Neural crest cell (in vitro differentiated cells): ENCODE measurements at places on chromosomes 5 and 9.

DNA sequence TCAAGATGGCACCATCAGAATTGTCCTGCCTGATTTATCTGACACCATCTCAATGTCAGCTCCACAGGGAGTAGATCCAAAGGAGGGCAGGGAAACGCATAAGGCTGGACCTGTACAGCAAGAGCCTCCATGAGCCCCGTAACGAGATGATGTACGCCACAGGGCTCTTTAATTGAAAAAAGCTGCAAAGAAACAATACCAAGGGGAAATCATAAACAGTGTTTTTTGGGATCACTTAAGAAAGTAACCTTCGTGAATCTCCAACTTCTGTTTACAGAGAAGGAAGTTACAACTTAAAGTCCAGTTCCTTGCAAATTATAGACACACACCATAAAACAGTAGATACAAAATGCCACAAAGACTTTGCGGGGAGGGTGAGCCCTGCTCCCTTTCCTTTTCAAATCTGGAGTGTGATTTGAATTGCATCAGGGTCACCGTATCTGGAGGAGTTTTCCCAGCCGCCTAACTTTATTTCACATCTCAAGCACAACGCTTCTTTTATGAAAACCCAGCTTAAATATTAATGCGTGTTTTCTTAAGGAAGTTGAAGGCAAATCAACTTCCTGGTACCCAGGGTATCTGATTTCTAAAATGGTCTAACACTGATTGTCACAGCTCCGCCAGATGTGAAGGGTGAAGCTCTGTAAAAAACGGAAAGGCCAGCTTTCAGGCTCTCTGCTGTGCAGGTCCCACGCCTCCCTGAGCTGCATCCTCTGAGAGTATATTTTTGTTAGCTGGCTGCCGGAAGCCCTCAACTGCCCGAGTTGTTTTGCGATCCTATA is 88.9 kb downstream of the EBF1 start:
- no peak for DNase-seq

GRCh38 chr5:100401149-100401548 is 134.0 kb upstream of the FAM174A start:
- DNase-seq = no peak

DNA sequence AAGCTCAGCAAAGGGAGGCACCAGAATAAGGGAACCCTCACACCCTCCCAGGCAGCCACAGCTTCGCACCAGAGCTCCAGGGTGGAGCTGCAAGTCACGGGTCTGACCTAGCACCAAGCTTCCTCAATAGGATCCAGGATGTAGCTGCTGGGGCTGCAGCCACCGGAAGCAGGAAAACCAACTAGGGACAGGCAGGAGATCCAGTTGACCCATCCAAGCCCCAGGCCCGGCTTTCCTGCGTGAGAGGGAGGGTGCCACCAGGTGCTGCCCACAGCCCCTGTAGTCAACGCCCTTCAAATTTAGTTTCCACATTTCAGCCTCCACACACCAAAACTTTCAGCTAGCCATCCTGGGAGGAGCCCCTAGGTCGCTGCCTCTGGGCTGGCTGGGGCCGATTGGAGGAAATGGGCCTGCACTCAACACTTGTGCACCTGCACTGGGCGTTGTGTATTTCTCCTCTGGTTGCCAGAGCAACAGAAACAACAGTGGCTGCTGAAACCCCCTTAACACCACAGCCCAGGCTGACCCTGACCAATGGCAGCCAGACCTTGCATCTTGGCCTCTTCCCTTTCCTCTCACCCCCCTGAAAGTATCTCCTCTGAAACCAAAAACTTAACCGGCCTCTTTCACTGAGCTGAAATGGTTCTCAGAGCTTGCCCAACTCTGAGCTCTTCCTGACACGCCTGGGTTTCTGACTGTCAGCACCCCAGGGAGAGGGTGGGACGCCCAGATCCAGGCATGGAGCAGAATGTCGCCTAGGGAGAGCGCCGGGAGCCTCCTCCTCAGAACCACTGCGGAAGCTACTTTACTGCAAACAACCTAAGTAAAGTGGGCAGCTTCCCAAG is 226.5 kb upstream of the MAP3K1 start:
- no peak for DNase-seq

DNA sequence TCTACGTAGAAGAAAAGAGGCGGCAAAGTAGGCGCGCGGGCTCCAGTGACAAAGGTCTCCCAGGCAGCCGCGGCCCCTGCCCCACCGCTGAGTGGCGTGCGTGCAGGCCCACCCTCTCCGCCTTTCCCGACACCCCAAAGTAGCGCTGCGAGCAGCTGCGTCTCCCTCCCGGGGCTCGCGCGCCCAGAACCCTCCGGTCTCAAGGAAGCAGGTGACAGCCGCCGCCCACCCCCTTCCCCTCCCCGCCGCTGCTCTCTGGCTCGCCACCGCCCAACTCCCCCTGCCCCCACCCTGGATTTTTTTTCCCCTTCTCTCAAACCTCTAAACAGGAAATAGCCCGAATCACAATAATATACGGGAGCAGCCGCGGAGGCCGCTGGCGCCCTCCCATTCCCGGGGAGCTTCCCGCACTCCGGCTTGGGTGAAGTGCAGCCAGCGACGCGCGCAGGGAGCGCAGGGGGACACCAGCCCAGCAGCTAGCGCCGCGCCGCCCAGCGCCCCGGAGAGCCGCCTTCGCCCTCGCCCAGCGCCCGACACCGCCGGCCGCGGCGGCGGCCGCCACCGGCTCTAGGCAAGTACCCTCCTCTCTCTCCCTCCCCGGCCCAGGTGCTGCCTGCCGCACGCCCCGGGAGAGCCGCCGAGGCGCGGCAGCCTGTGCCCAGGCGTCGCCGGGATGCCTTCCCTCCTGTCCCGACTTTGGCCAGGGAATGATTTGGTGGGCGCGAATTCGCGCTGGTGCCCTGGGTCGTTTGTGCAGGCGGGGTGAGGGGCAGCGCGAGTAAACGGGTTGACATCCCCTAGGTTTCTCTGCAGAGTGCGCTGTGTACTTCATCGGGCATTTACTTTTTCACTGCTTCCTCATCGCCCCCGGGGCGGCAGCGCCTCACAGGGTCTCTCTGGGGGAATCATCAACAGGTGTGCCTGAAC is 52.7 kb upstream of the TJP2 start:
- DNase-seq = peak; percentile 46

DNA sequence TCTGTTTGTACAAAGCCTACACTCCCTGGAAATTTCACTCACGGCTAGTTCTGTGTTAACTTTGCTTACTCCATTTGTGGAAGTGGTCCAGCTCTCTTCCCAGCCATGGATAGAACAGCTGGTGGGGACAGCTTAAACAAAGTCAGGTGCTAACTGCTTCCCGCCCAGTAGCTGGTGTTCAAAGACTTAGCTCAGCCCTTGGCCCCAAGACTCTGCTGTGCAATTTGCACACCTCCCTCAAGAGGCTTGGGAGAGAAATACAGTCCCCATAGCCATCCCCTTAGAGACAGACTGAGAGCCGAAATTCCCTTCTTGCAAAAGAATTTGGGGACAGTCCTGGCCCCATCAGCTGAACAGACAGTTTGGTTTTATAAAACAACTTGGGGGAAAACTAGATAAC is 73.8 kb upstream of the RAI14 start:
- no peak for DNase-seq

DNA sequence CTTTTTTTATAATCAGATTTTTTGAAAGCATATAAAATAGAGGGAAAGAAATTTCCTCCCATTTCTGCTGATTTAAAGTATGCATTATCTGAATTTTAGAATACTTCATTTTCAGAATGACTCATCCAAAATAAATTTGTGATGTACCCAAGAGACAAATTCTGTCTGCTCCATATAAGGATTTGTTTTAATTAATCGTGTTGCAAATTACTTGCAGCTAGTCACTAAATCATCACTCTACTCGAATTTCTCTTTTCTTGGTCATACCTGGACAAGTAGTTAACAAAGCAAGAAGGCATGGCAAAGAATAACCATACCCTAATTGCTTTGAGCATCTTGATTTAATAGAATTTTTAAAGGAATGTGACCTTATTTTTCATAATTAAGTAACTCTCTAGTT is 284.1 kb upstream of the GRAMD2B start:
- no peak for DNase-seq

DNA sequence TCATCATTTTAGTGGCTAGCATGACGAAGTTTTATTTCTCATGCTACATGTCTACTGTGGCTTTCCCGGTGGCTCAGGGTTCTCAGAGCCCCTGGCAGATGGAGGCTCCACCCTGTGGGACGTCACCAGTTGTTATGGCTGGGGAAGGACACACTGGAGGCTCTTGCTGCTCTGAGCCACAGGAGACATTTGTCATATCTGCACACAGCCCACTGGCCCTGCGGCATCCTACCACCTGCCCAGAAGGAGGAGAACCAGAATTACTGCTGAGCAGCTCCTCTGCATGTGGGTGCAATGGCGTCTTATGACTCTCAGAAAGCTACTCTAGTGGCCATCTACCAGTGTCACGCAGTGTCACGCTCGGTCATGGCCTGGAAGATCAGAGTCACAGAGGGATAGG is 6.6 kb downstream of the OR13J1 start:
- DNase-seq = no peak

DNA sequence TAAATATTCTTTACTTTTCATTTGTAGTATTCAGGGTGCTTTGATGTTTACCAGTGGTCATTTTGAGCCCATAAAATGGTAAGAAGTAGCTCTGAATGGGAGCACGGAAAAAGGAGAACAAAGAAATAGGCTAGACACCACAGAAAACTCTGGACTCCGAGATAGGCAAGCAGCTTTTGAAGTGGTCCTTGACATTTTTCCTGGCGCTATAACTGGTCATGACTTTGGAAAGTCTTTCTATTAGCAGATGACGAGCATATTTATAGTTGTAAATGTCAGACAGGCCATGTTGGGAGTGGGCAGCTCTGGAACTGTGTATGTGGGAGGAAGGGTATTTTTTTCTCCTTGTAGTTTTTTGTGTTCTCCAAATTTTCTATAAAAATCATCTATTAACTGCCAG is 126.1 kb upstream of the POC5 start:
- no peak for DNase-seq

DNA sequence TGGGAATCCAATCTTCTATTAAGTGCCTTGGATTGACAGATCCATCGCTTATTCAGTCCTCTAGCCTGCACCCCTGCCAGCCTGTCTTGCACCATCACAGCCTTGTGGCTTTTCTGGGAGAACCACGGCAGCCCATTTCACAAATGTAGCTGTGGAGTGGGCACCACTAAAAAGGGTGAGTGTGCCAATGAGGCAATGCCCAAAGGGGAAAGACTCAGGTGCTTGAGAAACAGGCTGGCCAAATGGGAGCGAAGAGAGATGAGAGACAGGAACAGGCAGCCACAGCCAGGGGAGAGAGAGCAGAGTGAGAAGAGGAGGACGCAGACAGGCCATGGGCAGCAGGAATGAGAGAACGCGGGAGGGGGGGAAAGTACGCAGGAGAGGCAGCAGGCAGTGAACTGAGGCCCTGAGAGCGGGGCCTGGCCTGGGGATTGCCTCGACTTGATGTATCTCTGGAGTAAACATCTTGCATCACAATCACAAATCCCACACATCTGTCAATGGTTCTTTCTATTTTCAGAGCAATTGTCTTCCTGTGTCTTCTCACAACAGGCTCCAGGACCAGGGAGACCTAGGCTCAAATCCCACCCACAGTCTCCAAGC is 173.1 kb downstream of the SYK start:
- DNase-seq = no peak

GRCh38 chr5:34667705-34668104 is 11.6 kb downstream of the RAI14 start:
- DNase-seq = no peak

DNA sequence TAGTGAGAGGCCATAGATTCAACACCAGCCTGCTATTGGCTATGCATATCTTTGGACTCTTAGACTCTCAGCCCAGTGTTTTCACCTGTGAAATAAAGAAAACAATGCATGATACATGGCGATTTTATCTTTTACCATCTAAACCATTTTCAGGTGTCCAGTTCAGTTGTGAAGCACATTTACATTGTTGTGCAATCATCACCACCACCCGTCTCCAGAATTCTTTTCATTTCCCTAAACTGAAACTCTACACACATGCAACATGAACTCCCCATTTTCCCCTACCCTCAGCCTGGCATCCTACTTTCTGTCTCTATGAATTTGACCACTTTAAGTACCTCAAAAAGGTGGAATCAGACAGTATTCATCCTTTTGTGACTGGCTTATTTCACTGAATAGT is 420.6 kb downstream of the MED10 start:
- no peak for DNase-seq

- DNase-seq = no peak
Observed at GRCh38 chr9:33620738-33621439, 96.8 kb downstream of the ANKRD18B start.

- no peak for DNase-seq
Observed at GRCh38 chr9:10875752-10876151, 262.9 kb upstream of the PTPRD start.

DNA sequence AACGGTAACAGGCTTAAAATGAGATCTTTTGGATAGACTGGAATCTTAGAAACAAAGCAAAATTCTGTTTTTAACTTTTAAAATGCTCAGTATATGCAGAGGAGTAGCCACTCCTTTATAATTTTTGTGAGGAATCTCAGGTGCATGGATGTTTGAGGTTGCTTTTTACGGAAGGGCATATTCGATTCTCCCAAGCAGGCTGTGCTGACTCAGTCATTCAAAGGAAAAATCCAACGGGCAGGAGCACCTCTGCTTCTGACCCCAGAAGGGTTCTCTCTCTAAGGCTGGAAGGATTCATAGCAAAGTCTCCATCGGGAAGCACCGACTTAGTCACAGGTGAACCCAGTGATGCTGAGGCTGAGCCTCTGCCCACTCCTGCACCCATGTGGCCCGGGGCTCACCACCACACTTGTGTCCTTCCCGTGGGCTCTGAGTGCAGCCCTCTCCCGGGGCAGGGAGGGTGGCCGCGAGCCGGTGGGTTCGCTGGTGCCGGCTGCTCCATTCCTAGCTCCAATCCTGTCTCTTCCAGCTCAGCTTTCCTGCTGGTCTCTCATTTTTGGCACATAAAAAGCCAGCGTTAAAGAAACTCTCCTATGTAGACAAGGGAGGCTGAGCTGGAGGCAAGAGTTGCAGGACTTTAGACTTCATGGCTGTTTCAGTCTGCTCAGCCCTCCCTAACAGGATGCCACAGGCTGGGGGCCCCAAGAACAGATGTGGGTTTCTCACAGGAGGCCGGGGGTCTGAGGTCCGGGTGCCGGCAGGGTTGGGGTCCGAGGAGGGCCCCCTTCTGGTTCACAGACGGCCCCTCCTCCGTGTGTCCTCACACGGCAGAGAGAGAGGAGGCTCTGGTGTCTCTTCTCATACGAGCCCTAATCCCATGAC is 135.6 kb upstream of the LPCAT1 start:
- DNase-seq = no peak

- DNase-seq = no peak
Observed at GRCh38 chr5:172502410-172502809, 48.1 kb upstream of the SH3PXD2B start.

- no peak for DNase-seq
Observed at GRCh38 chr9:104872656-104873488, 55.1 kb downstream of the ABCA1 start.

DNA sequence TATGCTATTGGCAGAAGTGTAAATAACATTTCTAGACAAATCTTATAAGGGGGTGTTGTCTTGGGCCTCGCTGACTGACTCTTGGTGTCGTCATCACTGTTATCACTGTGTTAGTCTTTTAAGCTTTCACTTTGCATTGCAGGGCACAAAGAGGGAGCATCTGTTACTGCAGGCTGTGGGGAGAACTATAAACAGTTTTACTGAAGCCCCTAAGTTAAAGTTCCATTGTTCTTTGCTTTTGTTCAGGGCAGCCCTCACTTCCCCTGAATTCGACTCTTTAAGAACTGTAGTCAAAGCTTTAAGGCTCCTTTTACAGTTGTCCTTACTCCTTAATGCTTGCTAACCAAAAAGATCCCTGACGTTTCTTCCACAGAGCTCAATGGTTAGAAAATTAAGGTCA is 605.0 kb downstream of the RAB3C start:
- no peak for DNase-seq
